ENCODE measurements at places on chromosomes 5 and 9.

GRCh38 chr9:110427497-110428104 is 89.9 kb upstream of the TXNDC8 start:
- peak; percentile 36 for DNase-seq

DNA sequence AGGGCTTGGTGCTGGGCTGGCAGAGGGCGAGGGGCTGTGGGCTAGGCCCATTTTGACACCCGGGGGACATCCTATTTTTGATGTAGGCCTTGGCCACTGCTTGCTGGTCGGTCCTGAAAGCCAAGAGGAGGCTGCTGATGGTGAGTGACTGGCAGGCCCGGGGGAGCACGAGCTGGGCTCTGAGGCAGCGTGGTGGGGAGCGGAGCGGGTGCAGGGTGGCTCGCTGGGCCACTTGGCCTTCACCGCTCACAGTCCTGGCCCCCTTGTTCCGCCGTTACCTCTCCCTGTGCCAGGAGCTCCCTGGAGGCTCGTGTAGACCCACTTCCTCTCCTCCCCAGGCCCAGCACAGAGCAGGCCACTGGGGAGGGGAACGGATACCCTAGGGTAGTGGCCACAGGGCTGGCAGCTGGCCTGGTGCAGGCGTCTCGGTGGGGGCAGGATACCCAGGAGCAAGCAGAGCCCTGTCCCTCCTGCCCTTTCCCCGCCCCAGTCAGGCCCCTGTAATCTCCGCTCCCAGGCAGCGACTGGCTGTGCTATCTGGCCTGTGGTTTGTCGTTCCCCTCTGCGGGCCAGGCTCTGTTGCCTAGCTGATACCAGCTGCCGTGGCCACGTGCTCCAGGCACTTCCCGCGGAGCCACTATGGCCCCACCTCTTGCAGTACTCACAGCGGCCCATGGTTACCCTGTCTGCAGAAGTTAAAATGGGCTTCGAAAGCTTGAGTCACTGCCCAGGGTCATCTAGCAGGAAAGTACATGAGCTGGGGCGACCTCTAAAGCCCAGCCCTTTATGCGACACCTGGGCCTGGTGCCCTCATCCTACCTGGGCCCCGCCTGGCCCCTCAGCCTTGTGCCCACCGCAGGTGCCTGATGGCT is 11.7 kb upstream of the DOLPP1 start:
- DNase-seq, result peak; percentile 11

- DNase-seq, result no peak
Measured at GRCh38 chr5:67081261-67081660, 115.3 kb downstream of the CD180 start.

DNA sequence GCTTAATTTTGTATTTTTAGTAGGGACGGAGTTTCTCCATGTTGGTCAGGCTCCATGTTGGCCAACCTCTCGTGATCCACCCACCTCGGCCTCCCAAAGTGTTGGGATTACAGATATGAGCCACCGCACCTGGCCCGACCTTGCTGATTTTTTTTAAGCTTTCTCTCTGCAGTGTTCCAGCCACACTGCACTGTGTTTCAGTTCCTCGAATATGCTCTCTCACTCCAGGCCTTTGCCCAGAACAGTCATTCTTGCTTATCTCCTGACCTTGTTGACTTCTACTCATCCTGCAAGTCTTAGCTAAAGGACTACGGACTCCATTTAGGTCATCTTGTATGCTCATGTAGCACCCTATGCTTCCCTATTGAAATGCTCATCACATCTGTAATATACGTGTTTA is 3.3 kb downstream of the SNAPC3 start:
- DNase-seq, result no peak

DNA sequence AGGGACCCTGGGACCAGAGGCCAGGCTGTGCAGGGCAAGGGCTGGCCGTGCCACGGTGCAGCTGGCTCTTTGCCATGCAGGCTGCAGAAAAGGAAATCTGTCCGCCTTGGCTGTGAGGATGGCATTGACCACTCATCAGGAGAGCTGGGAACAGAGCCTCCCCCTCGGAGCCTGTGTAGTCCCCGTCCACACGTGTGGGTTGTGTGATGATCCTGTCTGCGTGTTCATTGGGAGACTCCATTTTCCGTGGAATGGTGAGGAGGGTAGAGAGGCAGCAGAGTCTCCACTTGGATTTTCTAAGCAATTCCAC is 47.7 kb downstream of the EHMT1 start:
- no peak for DNase-seq

DNA sequence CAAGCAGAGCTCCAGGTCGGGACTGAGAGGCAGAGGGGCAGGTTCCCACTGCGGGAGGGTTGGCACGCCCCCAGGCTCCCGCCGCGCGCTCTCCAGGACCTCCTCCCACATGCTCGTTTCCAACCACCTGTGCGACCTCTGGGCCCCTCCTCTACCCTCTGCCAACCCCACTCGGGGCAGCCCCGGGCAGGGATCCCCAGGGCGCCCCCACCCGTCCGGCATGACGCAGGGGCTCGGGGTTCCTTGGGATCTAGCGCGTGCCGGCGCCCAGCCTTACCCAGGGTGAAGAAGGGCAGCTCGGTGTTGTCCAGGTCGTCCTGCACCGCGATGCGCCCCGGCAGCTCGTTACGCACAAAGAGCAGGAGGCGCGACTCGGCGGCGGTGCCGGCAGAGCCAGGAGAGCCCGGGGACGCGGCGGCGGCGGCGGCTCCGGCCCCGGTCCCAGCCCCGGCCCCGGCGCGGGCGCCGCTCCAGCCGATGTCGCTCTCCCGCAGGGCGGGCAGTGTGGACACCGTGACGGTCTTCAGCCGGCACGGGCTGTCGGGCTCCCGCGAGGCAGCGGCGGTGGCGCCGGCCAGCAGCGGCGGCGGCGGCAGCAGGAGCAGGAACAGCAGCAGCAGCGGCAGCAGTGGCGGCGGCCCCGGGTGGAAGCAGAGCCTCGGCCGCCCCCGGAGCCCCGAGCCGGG is 494 bp downstream of the ASTN2 start:
- DNase-seq, result no peak

DNA sequence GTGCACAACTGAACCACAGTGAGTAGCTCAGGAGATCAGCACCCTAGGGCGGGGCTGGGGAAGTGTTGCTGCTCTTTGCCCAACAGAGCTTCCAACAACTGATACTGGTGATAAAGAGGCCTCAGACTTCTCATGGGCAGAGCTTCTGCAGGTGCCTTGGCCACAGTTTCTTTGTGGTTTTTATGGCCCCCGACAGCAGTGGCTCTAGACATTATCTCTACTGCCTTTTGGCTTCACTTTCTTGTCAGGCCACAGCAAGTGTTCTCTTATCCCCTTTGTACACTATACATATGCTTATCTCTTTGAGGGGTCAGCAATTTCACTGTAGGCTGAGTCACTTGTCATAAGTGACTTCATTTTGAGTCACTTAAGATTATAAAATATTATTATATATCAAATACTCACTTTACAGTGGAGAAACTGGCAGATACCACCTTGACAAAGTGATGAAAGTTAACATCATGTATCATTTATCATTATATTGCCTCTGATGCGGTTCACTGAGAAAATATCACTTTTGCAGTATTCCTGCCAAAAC is 90.9 kb upstream of the COX7C start:
- peak; percentile 29 for DNase-seq

DNA sequence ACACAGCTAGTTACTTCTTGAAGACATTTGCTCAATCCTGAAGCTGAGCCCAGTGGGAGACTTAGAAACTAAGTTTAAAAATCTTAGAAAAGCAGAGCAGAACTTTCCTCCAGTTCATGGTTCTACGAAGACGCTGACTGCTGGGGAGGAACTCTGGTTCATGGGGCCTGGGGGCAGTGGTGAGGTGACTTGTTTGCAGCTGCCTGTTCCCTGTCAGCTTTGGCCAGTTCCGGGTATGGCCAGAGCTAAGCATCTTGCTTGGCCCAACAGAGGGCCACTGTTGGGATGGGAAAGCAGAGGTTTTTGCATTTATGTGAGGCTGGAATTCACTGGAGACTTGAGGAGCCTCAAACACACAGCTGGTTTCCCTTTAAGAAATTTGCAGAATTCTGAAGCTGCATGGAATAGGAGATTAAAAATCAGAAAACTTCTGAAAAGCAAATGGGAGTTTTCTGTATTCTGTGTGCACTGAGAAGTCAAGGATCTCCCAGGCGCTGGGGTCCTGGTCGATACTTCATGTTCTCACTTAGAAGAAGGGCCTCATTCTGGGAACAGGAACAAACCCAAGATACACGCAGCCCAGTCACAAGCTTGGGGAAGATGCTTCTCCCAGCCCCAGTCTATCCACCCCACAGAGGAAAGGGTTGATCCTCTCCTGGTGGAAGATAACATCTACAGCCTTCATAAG is 10.6 kb upstream of the HMHB1 start:
- no peak for DNase-seq

All from KG1 (cell line).